ENCODE measurements at places on chromosomes 2 and 18.

GRCh38 chr2:96146881-96147592 is 1.8 kb upstream of the DUSP2 start:
- no peak for DNase-seq

DNA sequence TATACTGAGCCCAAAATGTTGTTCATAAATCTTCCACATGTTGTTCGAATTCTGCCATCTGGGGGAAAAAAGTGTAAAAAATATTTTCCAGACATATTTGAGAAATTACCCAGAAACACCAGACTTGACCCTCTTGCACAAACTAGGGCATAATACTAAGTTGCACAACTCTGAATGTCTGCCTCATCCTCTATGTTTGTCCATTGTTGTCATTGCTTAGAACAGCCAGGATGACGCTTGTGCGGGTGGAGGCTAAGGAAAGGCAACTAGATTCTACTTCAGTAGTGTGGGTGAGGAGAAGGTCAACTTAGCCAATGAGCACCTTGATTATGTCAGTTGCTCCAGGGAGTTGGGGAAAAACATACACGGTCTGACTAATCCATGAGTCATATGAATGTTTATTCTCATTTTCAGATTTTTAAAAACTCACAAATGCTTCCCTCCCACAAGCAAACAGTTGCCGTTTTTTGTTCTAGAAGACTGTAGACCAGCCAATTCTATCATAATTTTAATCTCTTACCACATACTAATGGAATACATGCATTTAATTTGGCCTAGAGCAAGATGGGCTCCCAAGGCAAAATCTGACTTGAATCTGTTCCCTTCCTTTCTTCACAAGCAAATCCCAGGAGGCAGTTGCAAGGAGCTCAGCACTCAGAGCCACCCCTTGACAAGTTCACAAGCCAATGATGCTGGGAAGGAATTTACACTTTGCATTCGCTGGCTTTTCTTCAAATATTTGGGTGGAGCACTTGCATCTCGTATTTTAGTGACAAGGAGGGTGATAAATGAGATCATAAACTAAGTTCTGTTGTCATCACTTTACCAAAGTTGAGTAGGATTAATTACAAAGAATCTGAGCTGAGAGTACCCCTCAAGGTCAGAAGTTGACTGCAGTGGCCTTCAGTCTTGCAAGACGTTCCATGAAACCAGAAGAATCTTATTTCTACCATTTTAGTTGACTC is 163.2 kb upstream of the TWIST2 start:
- DNase-seq, result no peak

DNA sequence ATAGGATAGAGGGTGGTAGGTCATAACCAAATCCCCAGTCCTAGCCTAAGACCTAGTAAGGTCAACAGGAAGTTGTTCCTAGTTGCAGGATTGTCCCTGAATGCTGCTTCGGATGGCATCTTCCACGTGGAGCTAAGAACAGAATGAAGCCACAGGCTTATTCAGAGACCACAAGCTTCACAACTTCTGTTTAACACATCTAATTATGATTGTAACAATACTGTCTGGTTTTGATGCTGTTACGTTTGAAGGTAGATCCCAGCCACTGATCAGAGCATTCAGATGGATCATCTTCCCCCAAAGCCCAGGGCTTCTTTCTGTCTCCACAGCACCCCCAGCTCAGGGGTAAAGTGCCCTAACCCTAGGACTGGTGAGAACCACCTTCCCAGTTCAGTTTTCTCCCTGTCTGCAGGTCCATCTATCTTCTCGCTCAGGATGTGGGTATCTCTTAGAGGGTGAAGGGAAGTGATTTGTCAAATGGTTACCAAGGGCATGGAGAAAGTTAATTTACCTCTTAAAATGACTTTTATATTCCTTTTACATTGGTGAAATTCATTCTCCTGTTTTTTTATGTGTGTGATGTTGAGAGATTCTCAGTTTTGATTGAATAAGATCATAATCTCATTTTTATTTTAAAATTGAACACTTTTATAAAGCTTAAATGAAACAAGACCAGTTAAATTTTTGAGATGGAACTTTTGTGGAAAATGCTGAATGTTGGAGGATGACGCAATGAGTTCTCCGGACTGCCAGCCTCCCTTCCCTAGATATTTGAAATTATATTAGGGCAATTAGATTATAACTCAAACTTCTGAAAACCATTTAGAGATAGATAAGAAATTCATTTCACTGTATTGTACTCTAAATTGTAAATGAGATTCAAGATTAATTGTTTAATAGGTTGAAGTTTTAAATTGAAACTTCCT is 66.5 kb downstream of the RHBDD1 start:
- DNase-seq, result no peak

- no peak for DNase-seq
These were observed 51.0 kb upstream of the SERPINB2 start for GRCh38 chr18:63836456-63836855.

GRCh38 chr18:65429601-65430000 is 321.2 kb upstream of the CDH7 start:
- DNase-seq, result no peak

DNA sequence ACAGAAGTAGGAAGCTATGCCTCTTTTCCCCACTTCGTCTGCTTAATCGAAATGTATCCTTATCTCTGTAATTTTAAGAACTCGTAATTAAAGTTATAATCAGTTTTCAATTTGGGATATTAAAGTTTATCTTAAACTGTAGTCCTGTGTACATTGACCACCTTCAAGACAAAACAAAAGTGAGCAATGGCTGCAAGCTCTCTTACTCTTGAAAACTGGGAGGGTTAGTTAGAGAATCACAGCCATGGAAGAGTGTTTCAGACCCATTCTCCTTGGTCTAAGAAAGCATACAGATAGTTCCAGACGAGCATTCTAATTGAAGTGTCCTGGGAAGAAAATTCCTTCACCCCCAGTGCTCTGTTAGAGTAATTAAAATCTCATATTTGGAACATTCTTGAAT is 2.0 kb downstream of the KCMF1 start:
- no peak for DNase-seq

- DNase-seq, result no peak
These were observed 57.1 kb downstream of the RMDN2 start for GRCh38 chr2:37982147-37982582.

GRCh38 chr2:38068234-38068633 is 7.7 kb downstream of the CYP1B1 start:
- no peak for DNase-seq

GRCh38 chr18:57640236-57640635 is 18.6 kb upstream of the NARS1 start:
- no peak for DNase-seq

DNA sequence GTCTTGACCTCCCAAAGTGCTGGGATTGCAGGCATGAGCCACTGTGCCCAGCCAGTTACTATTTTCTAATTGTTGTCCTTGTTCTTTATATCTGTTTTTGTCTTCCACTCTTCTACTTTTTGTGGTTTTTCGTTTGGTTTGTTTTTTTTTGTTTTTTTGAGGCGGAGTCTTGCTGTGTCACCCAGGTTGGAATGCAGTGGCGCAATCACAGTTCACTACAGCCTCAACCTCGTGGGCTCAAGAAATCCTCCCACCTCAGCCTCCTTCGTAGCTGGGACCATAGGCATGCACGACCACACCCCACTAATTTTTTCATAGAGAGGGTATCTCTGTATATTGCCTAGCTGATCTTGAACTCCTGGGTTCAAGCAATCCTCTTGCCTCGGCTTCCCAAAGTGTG is 100.7 kb downstream of the EHBP1 start:
- no peak for DNase-seq

DNA sequence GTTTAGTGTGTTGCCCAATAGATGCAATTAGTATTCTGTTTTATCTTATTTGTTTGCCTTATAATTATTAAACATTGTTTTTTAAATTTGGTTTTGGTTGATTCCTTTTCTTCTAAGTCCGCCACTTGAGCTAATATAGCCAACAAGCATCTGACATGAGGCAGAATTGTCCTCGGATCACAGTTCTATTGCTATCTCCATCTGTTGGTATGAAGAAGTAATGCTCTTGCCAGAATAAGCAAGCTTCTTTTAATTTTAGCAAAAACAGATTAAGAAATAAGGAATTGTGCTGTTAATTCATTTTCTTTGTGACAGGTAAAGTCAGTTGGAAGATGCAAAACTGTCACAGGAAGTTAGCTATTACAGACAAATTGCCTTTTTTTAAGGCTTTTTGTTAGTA is 54.3 kb downstream of the R3HDM1 start:
- DNase-seq, result no peak

GRCh38 chr2:43766006-43766405 is 7.8 kb upstream of the DYNC2LI1 start:
- DNase-seq, result no peak

GRCh38 chr2:73823916-73824523 is 4.7 kb upstream of the STAMBP start:
- DNase-seq, result no peak

- DNase-seq, result no peak
These were observed 170.2 kb downstream of the TPGS2 start for GRCh38 chr18:36658611-36659010.

DNA sequence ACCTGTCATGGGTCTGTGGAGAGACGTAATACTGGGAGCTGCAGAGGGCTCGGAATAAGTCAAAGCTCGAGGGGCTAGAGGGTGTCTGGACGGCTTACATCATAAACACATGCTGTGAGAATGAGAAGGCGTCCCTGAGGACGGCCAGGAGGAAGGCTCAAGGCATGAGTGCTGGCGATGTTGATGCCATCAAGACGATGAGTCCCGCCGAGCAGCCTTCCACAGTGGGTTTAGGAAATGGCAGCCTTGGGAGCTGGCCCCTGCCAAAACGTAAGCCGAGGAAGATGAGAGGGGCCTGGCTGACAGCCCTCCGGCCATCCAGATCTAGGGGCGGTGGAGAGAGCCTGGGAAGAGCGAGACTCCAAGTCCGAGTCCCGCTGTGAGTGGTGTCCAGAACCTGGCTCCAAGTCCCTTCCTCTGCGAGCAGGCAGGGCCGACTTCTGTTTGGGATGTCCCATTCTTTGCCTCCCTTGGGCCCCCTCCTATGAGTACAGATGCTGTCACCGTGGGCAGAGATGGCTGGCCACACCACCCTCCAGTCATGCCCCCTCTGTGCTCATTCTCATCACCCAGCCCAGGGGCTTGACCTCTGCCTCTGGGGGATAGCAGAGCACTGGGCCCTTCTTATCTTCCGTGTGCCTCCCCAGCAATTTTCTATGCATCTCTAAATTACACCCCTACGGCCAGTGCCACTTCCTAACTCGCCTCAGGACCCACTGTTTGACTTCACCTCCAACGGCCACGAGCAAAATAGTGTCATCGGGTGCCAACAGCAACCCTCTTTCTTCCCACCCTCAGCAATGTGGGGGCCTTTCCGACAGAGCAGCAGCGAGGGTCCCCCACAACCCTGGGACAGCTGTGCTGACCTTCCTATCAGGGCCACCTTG is 175.7 kb downstream of the FAM210A start:
- no peak for DNase-seq

- DNase-seq, result no peak
These were observed 16.8 kb upstream of the BOK start for GRCh38 chr2:241541564-241542277.

DNA sequence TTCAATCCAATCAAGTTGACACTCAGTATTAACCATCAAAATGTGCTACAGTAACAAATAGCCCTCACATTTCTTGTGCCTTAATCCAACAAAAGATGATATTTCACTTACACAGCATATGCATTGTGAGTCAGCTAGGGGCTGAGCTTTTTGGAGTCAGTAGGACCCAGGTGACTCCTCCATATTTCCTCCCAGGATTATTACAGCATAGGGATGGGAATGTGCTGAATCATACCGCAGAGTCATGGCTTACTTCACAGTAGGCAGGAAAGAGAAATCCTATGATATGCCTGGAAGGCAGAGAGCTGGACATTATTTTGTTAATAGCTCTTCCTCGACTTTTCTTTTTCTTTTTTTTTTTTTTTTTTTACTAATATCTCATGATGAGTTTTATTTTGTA is 153.3 kb downstream of the TMEM182 start:
- DNase-seq, result no peak

DNA sequence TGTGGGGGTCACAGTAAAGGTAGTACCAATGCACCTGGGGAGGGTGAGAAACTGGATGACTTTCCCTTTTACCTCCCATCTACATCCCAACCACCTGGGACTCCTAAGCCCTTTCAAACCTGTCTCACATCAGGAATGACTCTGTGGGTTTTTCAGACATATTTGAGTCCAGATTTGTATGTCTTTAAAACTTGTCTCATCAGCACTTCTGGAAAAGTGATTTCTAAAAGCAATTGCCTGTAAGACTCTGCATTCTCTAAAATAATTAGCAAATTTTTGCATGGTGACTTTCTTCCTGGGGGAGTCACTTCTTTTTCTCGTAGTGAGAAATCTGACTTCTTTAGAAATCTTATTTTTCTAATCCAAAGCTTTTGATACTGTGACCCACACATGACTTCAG is 1553.0 kb upstream of the PIK3C3 start:
- DNase-seq, result no peak

- no peak for DNase-seq
These were observed 62.8 kb downstream of the SESTD1 start for GRCh38 chr2:179201869-179202268.

DNA sequence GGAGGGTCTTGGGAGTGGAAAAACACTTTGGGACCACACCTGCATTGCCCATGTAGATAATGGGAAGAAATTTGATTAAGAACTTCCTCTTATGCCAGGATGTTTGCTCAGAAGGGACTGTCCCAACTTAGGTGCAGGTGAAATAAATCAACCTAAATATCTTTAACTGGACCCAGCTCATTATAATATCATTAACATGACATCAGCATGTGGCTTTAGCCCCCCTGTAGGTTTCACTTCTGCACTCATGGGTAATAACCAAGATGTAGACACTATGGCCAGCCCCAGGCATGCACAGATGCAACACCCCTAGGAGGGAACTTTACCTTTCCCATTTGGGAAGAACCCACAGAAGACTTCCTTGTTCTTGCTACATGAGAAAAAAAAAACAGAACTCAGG is 227.4 kb upstream of the ZNF804A start:
- no peak for DNase-seq

- DNase-seq, result no peak
These were observed 51.9 kb upstream of the CREB1 start for GRCh38 chr2:207477896-207478295.

DNA sequence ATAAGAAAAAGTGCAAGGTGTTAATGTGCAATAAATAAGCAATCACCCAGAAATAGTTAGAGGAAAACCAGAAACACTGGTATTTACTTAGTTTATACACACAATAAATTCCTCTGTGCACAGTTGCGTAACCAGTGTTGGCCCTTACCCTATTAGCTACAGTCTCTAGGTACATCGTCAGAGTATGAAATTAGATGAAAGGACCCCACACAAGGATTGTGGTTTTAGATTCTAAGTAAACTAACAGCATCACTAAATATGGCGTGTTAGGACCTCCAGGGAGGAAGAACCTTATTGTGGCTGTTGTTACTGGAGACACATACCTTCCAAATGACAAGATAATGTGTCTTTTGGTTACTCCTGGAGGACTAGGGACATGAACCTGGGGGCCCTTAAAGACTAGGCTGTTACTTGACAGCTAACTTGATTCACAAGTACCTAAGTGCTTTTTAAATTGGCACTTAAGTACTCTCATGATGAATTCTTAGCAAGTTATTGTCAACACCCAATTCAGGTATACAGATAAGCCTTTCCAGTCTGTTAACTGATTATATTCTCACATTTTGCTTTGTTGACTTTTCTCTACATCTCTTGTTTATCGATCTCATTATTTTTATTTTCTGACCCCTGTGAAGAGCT is 115.3 kb downstream of the FEZ2 start:
- DNase-seq, result no peak
